Motor neuron (in vitro differentiated cells): ENCODE measurements at places on chromosomes 2 and 18. TPM values are rescaled to one million over a fixed set of nuclear protein-coding genes. Genes with fewer than 3 reads are reported as not detected.

DNA sequence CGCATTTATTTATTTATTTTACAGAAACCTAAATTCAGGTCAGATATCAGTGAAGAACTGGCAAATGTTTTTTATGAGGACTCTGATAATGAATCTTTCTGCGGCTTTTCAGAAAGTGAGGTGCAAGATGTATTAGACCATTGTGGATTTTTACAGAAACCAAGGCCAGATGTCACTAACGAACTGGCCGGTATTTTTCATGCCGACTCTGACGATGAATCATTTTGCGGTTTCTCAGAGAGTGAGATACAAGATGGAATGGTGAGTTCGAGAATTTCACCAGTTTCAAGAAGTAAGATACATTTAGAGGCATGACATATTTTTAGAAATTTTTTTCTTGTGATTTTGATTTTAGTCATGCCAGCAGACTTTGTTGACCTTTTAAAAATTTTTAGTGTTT lies 4.6 kb downstream of the CDCA7 start:
- ATAC-seq = no peak

DNA sequence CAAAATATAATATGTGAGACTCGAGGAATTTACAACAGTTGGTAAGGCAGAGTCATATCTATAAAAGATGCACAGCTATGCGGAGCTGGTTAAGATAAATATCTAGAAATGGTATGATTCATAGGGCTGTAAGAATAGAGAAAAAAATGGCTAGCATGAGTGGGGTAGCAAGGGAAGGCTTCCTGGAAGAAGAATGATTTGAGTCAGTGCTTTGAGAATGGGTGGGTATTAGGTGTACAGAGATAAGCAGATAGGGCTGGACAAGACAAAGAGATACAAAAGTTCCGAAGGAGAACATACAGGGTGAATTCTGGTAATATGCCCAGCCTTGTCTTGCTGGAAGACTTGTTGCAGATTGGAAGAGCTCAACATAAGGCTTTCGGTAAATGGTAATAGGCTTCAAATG lies 291.5 kb upstream of the CCDC68 start:
- peak; percentile 64 for ATAC-seq

DNA sequence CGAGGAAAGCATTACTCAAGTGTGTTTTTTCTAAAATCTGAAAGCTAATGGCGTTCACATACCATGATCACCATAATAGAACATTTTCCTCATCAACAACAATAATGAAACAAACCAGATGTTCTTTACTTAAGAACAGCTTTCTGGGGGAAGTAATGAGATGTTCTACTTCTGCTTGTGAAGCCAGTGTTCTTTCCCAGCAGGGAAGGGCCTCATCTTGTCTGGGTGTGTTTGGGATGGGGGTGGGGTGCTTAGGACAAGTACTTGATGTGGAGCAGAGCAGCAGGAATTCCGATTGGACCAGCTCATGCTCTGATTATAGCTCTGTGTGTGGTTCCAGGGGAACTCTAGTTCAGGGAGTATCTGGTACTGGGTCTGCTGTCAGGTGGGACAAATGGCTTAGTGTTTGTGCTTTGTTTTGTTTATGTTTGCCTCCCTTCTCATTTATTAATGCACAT lies 163.0 kb upstream of the NOSTRIN start:
- ATAC-seq = peak; percentile 45

- ATAC-seq = no peak
These were observed 13.0 kb downstream of the IL37 start for GRCh38 chr2:112923967-112924338.

ATP8B1 gene
- 0.05 and 0.21 TPM in 2 replicates for total RNA-seq

DNA sequence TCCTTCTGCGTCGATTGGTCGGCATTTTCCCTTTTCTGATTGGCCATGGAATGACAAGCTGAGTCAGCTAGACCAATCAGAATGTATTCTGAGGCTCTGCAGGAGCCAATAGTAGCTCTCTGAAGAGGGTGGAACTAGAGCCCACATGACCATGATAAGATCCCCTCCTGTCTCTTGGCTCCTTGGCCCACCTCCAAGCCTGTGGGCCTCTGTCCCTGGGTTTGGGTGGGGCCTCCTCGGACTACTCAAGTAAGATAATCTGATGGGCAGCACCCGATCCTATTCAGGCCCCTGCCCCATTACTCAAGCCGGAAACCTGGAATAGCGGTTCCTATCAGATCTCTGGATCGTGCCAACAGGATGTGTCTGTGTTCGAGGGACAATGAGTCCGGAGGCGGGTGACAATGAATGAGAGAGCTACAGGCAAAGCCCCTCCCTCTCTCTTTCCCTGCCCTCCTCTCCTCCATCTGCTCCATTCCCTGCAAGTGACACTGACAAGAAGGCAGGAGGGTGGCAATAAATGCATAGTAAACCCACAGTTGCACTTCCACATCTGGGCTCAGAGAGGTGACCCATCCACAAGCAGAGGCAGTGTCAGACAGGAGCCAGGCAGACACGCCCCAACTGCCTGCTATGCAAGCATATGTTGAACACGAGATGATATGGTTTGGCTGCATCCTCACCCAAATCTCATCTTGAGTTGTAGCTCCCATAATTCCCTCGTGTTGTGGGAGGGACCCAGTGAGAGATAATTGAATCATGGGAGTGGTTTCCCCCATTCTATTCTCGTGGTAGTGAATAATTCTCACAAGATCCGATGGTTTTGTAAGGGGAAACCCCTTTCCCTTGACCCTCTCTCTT lies 114.7 kb downstream of the TNS1 start:
- ATAC-seq = peak; percentile 15

IL36B gene
- not detected in 2 replicates for total RNA-seq

GRCh38 chr2:145203891-145204290 lies 684.0 kb upstream of the ZEB2 start:
- ATAC-seq = peak; percentile 89

DNA sequence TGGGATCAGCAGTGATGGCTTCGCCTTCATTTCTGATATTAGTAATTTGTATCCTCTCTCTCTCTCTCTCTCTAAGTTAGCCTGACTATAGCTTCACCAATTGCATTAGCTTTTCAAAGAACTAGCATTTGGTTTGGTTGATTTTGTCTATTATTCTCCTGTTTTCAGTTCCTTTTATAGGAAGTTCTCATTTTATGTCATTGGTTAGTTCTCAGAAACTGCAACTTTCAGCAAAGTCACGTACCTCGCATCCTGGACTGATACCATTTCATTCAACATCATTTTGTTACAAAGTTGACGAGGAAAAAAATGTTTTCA lies 450.8 kb downstream of the EIPR1 start:
- no peak for ATAC-seq

DNA sequence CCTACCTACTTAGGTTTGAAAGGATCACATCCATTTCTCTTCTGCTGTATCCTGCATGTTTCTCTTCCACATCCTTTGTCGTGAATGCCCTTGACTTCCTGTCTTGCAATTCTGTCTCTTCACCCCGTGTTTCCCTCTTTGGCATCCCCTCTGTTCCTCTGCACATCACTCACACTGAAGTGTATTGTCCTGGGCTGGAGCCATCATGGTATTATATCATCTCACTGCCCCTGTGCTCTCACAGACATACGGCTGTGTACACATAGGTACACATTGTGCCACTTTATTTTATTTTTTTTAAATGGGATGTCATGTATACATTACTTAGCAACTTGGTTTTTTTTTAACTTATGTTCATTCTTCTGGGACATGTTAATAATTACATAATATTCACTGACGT lies 291.6 kb downstream of the ALPK2 start:
- peak; percentile 54 for ATAC-seq

ACKR3 gene
- total RNA-seq = 7.0 and 7.8 TPM in 2 replicates

LRRC30 gene
- total RNA-seq = not detected in 2 replicates

GRCh38 chr2:2926009-2926857 lies 451.4 kb downstream of the EIPR1 start:
- ATAC-seq = no peak

GRCh38 chr2:26251893-26252292 lies 7.2 kb downstream of the HADHB start:
- no peak for ATAC-seq

PASK gene
- total RNA-seq = 8.0 and 10.3 TPM in 2 replicates

DNA sequence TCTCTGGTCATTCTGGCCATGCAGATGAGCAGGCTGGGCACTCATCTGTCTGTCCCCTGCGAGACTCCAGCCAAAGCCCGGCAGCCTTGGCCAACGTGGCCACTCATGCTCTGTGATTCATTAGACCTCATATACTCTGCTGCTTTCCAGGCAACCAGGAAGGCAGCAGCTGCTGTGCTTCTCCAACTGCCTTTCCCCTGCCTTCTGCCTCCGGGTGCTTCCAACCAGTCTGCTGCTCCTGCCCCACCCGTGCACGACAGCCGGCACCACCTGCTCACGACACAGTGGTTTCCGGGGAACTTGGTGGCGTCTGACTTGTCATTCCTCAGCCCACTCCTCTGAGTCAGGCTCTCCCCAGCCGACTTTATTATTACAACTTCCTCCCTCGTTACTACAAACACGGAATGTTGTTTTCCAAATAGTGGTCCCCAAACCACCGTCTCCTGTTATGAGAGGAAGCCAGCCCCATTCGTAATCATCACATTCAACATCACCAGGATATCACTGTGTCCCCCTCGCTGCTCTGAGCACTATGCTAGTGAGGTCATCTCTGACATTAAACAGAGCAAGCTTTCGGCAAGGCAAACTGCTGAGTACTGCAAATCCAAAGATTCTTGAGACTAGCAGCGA lies 392.4 kb downstream of the ALK start:
- ATAC-seq = peak; percentile 96

GALR1 gene
- total RNA-seq = 0.05 and 0.58 TPM in 2 replicates

DNA sequence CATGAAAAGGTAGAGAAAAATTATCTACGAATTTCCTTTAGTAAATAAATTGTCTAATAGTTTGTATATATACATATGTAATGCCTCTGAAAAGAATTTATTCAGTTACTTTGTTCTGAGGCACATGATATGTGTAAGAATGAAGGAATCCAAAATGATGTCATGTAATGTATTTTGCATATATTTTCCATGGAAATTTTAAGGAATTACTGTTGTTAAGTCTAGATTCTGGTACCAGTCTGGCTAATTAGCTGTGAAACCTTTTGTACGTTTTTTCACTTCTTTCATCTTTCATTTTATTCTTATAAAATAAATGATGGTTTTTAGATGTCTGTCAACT lies 12.3 kb downstream of the YIPF4 start:
- ATAC-seq = peak; percentile 45

GRCh38 chr2:38465789-38466127 lies 88.7 kb upstream of the ATL2 start:
- ATAC-seq = no peak

GRCh38 chr2:95505222-95505621 lies 20.7 kb upstream of the TRIM43B start:
- ATAC-seq = no peak

GRCh38 chr2:216665242-216665641 lies 30.1 kb downstream of the IGFBP5 start:
- ATAC-seq = peak; percentile 38

- ATAC-seq = peak; percentile 85
These were observed 76.4 kb upstream of the ZEB2 start for GRCh38 chr2:144596073-144596871.

ACTR2 gene
- 190 and 194 TPM in 2 replicates for total RNA-seq

- ATAC-seq = no peak
These were observed 1345.1 kb downstream of the SUCLG1 start for GRCh38 chr2:83113953-83114352.

GRCh38 chr2:58072102-58072501 lies 25.5 kb downstream of the VRK2 start:
- no peak for ATAC-seq

GRCh38 chr2:21270083-21270491 lies 146.3 kb downstream of the TDRD15 start:
- no peak for ATAC-seq

DNA sequence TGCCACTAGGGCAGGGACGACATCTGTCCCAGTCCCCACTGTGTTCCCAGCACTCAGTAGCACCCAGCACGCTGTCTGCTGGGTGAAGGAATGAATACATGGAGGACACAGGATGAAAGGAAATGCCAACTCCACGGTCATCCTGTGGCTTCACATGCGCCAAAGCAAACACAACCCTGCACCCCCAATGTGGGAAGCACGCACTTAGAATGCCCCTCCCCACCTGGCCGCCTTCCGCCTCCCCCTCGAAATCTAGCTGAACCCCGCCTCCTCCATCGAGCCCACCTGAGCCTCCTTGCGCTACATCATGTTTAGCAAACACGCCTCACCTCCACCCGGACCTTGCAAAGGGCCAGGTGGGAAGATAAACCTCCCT lies 33.9 kb downstream of the ADCY3 start:
- ATAC-seq = peak; percentile 49

HAAO gene
- total RNA-seq = 0.64 and 1.8 TPM in 2 replicates

DNA sequence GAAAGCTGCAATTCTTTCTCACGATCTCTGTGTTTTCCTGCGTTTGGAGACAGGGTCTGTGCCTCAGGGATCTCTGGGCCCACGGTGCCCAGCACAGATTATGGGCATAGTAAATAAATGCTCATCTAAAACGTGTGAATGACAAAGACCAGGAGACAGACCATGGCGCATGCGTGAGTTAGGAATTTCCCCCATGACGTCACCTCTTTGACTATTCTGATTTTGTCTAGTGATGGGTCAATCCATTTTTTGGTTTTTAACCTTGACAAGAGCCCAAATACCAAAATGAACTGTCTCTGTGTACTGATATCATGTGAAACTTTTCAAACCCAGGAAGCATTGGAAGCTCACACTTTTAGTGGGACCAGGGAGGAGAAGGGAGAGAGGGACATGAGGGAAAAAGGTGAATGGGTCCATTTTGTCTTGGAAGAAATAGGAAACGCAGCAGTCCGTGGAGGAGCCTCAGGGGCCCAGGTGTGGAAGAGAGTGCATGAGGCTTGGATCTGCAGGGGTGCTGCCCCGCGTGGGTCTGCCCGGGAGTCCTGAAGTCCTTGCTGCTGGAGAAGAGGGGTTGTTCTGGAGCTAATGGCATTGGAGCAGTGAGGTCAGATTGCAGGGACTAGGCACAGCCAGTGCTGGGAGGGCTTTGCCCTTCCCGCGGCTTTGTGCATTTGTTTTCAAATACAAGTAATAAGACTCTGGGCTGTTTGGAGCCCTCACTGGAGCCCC lies 172.2 kb downstream of the ASB1 start:
- ATAC-seq = no peak
